ENCODE measurements at places on chromosomes 5 and 9.

DNA sequence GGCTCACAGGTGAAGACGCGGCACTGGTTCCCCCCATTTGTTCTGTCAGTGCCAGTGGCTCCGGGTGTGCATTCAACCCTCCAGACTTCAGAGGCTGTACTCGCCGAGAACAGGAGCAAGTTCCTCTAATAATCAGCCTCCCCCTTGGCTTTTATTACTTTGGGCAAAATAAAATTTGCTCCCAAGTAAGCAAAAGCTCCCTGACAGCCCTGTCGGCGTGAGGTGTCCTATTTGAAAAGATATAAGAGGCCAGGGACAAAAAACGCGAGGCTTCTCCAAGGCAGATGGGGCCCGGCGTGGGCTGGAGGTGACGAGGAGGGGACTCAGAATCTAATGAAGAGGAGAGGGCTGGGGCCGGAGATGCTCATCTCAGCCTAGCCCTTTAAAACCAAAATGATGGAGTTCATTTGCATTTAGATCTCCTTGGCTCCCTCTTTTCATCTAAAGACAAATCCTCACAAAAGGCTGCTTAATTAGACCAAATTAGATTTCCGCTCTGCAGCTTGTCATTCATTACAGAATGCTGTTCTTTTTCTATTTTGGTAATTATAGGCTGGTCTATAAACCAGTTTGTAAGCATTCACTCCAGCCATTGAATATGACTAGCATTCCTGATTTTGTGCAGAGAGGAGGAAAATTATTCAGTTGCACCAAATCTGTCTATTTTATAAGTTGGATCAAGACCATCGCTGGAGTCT, 68.5 kb downstream of the CFAP77 start:
- no peak for DNase-seq

- no peak for DNase-seq
Measured at GRCh38 chr9:115649991-115650472, 503.6 kb upstream of the PAPPA start.

GRCh38 chr9:36937346-36937745, 96.7 kb downstream of the PAX5 start:
- DNase-seq, result no peak

DNA sequence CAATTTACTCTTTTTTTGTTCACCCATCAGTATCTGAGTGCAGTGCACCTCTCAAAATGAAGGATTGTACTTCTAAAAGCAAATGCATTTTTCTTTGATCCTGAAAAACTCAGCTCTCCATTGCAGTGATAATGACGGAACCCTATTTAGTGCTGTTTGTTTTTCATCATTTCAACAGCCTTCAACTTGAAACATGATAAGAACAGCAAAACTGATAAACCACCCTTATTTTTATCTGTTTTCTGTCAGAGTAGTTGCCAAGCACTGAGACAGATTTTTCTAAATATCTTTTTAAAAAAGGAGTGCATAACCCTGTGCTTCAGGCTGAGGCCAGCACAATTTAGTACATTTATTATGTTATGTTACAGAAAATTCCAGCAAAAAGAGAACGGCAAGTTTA, 549.8 kb upstream of the DMAC1 start:
- no peak for DNase-seq

- DNase-seq, result no peak
Measured at GRCh38 chr5:139386050-139386438, 2.9 kb upstream of the SLC23A1 start.

- no peak for DNase-seq
Measured at GRCh38 chr5:6302684-6303083, 75.7 kb downstream of the MED10 start.

GRCh38 chr9:111074395-111074794, 36.1 kb upstream of the LPAR1 start:
- DNase-seq, result no peak

- no peak for DNase-seq
Measured at GRCh38 chr9:100999906-101000544, 28.5 kb upstream of the PLPPR1 start.

DNA sequence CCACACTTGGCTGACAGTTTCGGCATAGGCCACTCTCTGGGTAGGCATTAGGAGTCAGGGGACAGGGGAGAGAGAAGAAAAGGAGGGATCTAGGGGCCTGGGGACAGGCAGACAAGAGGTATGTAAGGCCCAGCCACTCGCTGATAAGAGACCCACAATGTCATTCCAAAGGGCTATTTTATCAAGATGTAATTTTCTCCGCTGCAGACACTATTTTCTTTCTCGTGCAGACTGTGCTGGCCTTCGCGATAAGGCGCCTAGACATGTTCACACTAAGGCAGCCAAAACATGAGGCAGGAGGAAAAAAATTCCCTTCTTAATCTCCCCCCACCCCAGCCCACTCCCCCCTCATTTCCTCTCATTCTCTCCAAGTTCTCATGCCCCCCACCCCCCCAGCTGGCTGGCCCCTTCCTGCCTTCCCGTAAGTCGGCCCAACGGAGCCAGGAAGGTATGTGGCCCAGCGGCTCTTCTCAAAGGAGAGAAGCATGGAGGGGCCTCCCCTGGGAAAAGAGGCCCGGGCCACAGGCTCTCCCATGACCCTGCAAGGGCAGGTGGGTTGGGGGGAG, 44.9 kb upstream of the SYNPO start:
- no peak for DNase-seq

GRCh38 chr9:97845130-97845529, 7.9 kb upstream of the FOXE1 start:
- DNase-seq, result no peak

- DNase-seq, result no peak
Measured at GRCh38 chr5:78647351-78647818, 1.2 kb downstream of the LHFPL2 start.

- DNase-seq, result no peak
Measured at GRCh38 chr5:131169810-131170539, 769 bp upstream of the LYRM7 start.

DNA sequence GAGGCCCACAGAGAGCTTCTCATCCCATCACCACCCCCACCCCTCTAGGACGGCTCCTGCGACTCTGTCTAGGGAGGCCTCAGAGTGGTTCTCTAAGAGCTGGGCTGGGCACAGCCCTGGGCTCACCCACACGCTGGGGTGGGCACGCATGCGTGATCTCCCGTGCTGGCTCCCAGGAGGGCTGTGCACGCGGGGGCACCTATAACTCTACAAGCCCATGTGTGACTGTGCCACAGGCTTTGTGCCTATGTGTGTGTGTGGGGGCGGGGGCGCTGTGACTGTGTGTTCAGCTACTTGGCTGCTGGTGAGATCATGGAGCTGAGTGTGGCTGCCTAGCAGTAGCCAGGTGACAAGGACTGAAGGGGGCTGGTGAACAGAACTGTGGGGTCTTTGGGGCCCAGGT, 32.2 kb downstream of the NDUFA8 start:
- DNase-seq, result no peak

GRCh38 chr9:130235558-130236435, 29.8 kb upstream of the HMCN2 start:
- peak; percentile 37 for DNase-seq

DNA sequence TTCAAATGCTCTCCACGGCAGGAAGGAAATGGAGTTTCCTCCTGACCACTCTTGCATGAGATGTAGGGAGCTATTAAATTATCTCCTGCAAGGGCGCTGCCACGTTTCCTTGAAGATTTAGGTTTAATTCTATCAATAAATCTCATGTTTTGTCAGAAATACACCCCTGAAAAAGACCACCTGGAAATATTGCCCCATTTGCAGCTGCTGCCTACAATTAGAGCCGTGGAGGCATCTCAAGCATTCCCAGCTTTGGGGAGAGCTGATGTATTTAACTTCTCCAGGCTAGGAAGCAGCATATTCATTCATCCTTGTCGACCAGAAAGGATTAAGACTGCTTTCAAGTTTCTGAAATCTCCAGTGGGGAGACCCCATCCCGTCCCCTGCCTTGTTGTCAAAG, 40.5 kb downstream of the CCNJL start:
- no peak for DNase-seq
